ENCODE measurements at places on chromosomes 3 and 15.

DNA sequence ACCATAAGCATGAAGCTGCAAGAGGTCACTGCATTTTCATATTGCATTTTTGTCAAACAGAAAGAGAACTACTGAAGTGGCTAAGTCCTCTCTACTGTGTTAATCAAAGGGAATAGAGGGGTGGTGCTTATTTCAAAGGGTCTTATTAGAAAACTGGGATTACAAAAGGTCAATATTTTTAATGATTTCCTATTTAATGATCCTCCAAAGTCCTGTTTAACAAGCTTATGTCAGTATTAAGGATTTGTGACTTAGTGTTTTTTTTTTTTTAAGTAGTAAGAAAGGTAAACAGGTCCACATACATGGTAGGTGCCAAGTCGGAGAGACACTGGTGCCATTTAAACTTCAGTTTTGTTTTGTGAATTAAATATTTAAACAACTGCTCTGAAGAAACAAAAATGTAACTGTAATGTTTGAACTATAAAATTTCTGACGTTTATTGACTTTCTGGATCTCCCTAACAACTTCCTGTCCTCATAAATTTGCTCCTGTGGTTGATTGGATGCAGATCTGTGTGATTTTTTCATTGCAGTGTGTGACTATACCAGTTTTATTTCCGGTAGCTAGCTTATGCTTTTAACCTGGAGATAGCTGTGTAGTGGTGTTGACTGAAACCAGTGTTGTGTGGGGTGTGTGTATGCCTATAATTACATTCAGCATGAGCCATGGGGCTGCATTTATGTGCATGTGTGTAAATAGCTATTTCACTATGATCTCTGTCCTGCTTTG, 8.6 kb upstream of the CACNA1D start:
- no peak for DNase-seq

DNA sequence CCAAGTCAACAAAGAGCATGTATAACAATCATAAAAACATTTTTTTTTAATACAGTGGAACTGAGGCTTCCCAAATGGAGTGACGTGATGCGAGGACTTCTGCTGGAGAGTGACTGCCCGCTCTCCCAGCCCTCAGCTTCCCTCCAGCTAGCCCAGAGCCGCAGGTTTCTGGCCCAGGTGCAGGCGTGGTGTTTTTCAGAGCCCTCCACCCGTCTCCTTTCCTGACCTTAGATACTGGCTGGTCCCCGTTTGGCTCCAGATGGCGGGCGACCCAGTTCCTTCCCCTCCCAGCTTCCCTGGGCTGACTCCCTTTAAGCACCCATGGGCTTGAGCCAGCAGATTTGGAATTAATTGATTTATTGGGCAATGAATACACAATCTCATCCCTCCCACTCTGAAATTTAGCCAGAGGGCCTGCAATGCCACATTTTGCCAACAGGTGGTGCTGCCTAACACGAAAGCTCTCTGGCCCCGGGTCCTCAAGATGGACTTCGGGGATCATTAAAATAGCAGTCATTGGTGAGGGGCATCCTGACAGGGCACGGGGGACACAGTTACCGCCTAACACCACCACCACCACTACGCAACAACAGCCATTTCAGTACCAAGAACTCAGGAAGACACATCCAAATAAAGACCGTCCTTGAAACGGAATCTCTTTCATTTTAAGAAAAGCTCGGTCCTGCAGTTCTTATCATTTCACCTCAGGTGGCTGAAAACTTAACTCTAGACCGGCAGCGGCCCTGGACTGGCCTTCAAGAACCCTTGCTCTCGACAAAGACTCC, 47.5 kb upstream of the MUC4 start:
- DNase-seq = peak; percentile 78

DNA sequence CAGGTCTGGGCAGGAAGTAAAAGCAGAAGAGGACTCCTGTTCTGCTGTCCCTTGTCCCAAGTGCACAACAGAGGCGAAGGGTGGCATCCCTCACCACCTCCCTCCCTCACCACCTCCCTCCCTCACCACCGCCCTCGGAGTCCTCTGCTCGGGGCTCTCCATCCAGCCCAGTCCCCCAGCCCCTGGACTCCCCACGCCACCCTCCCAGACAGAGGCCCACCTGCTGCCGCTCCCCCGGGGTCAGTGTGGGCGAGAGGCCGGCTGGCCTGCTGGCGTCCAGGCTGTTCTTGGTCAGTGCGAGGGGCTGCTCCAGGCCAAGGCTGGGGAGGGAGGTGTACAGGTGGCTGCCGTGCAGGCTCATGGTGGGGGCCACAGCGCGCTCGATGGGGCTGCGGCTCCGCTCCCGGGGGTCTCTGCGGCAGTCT, 79.1 kb downstream of the VGLL4 start:
- DNase-seq = no peak

DNA sequence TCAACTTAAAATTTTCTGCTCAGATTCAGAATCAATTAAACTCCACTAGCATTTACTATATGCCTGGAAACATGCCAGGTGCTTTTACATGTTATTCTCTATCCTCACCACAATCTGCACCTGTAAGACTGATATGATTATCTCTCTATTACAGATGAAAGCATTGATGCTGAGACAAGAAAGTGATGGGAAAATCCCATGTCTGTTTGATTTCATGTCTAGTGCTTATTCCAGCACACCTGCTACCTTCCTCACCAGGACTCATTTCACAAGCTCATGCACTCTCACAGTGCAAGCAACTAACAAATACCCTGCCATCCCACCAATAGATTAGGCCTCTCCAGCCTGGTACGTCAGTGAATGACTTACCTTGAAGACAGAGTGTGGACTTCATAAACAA, 25.0 kb upstream of the BCL6 start:
- DNase-seq = no peak

GRCh38 chr3:110789315-110789714, 282.3 kb upstream of the NECTIN3 start:
- DNase-seq = no peak

All from activated T-cell treated with anti-CD3 and anti-CD28 coated beads for 4 hours (primary cell).